ENCODE measurements at places on chromosomes 16 and 17.
A peak's percentile ranks its signal among the peaks of the same experiment; 100 is the strongest.

- no peak for DNase-seq
Measured at GRCh38 chr17:9900044-9900594, 5.0 kb downstream of the RCVRN start.

- DNase-seq = no peak
Measured at GRCh38 chr17:73644145-73645049, at the start of gene SDK2. TSS of gene SDK2 (minus strand) at chr17:73644445. CDS start at chr17:73644088, 357 bp downstream.

- no peak for DNase-seq
Measured at GRCh38 chr17:82031303-82031884, at the start of gene RAC3. TSS of gene RAC3 (plus strand) at chr17:82031678. CDS start at chr17:82031762, 84 bp downstream.

- DNase-seq = no peak
Measured at GRCh38 chr16:15617901-15618300, 25.1 kb downstream of the MARF1 start.

- DNase-seq = no peak
Measured at GRCh38 chr17:61399131-61400065, at the start of gene TBX2. TSS of gene TBX2 (plus strand) at chr17:61399843. CDS start at chr17:61400177, 334 bp downstream.

GRCh38 chr16:23006380-23006779 lies 142.9 kb downstream of the USP31 start:
- DNase-seq = no peak

GRCh38 chr16:18834864-18835263 lies 33.5 kb upstream of the ARL6IP1 start:
- no peak for DNase-seq

GRCh38 chr16:82432261-82432660 lies 194.5 kb upstream of the CDH13 start:
- no peak for DNase-seq

- no peak for DNase-seq
Measured at GRCh38 chr16:4426021-4426684, 485 bp downstream of the DNAJA3 start.

GRCh38 chr17:18916816-18917500 lies 35.0 kb upstream of the SLC5A10 start:
- DNase-seq = no peak

DNA sequence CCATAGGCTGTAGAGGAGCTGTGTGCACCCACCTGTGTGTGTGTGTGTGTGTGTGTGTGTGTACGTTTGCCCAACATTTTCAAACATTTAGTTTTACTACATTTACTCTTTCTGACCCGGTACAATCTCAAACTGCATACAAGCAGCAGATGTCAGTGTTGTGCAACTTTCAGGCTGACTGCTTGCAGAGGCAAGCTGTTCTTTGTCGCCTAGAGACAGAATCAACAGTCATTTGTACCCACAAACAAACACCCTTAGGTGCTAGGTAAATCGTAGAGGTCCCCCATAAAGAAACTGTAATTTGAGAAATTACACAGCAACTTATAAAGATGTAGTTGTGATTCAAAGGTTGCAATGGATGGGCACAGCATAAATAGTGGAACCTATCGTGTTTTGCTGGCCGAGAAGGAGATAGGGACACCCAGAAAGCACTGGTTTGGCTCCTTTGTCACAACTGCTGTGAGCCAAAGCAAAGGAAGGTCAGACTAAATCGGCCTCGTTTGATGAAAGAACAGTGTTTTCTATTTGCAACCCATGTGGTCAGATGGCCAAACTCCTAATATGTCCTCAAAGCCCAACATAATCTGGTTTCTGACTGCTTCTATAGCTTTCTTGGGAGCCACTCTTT lies 478.4 kb downstream of the TOX3 start:
- DNase-seq = no peak

GRCh38 chr17:55177855-55178217 lies 86.9 kb upstream of the HLF start:
- no peak for DNase-seq

GRCh38 chr16:4918781-4919251 lies 18.1 kb downstream of the PPL start:
- DNase-seq = no peak

GRCh38 chr17:37791447-37792399 lies 46.9 kb upstream of the HNF1B start:
- DNase-seq = no peak

DNA sequence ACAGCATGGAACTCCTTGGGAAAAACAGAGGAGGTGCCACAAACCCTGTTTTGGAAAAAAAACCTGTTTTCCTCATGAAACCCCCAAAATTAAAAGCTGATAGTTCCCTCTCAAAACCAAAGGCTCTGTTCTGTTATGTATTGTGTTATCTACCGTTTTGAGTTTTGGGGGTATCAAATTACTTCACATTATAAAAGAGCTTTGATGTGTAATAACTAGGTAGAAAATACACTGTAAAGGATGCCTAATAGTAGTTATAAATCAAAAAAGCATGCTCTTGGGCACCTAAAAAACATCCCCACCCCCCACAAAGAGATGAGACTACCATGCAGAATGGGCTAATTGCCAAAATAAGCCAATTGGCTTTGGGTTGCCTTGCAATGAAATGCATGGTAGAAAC lies 30.8 kb downstream of the C16orf54 start:
- DNase-seq = no peak

- DNase-seq = no peak
Measured at GRCh38 chr17:46011711-46012505, 12.9 kb downstream of the STH start.

DNA sequence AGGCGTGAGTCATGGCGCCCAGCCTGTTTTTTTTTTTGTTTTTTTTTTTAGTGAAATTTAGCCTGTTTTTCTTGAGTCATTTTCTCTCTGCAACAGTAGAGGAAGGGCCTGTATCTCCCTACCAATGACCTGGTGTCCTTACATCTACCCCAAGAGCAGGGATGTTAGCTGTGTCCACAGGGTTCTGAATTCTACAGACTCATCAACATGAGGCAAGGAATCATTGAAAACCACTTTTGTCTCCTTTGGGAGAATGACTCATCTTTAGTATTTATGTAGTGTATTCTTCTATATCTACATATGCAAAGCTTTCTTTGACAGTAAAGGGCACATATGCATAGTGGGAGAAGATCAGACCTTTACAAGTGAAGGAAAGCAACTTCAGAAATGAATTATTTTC lies 105.3 kb downstream of the SPECC1 start:
- no peak for DNase-seq

DNA sequence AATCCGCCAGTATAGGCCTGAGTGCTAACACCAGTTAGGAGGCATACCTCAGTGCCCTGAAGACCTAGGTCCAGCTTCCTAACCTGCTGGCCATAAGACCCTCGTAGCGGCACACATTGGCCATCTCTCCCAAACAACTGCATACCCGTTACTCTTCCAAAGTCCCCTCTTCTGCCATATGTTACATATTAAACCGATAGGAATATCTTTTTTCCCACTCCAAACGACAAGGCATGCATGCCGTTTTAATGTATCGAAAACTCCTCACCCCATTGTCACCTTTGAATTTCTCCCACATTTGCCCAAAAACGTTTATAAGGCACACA lies 721 bp upstream of the AXIN2 start:
- no peak for DNase-seq

- peak; percentile 93 for DNase-seq
Measured at GRCh38 chr17:39623356-39623950, 3.3 kb upstream of the PPP1R1B start.

DNA sequence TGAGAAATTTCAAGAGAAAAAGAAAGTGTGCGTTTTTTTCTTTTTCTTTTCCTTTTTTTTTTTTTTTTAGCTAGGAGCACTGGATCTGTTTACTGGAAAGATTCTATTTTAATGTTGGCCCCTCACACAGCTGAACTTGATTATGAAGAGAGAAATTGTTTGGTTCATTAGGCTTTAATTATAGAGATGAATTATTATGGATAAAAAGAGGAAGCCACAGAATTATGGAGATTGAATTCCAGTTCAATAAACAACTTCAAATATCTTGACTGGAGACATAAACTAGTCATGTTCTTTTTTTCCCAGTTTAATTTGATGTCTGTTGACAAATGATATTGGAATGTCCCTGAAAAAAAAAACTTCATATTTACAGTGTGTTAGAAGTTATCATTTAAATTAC lies 152.0 kb upstream of the HS3ST3A1 start:
- no peak for DNase-seq

DNA sequence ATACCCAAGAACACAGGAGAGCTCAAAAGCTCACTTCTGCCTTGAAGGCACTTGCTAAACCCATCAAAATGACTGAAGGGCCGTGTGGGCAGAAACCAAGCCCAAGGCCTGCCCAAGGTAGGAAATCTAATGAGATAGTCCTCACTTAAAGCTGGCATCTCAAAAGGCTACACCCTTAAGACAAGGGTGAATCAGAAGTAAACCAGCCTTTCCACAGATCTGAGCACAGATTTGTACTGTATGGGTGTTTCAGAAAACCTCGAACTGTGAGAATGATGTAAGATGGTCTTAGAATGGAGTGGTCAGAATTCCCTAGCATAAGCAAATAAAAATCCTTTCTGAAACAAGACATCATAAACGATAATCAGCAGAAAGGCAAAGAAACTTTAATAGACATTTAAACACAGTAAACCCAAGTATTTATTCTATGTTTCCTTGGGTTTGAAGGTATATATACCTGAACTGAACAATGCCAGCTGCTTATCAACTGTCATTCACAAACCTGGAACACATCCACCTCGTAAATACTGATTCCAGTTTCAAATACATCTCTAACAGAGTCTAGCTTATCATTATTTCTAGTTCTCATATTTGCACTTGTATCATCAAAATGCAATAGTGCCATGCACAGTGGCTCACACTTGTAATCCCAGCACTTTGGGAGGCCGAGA lies 37.8 kb downstream of the GLG1 start:
- DNase-seq = no peak

DNA sequence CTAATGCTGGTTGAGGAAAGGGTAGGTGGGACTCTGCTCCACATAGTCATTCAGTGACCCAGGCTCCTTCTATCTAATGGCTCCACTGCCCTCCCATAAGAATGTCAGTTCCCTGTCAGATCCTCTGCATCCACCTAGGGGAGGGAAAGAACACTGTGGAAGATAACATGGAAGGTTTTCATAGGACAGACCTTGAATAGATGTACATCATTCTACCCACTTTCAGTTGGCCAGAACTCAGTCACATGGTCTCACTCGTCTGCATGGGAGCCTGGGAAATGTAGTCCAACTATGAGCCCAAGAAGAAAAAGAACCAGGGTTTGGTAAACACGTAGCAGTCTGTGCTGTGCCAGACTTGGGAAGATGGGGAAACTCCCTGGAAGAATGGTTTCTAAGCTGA lies 27.1 kb upstream of the SCNN1B start:
- no peak for DNase-seq

DNA sequence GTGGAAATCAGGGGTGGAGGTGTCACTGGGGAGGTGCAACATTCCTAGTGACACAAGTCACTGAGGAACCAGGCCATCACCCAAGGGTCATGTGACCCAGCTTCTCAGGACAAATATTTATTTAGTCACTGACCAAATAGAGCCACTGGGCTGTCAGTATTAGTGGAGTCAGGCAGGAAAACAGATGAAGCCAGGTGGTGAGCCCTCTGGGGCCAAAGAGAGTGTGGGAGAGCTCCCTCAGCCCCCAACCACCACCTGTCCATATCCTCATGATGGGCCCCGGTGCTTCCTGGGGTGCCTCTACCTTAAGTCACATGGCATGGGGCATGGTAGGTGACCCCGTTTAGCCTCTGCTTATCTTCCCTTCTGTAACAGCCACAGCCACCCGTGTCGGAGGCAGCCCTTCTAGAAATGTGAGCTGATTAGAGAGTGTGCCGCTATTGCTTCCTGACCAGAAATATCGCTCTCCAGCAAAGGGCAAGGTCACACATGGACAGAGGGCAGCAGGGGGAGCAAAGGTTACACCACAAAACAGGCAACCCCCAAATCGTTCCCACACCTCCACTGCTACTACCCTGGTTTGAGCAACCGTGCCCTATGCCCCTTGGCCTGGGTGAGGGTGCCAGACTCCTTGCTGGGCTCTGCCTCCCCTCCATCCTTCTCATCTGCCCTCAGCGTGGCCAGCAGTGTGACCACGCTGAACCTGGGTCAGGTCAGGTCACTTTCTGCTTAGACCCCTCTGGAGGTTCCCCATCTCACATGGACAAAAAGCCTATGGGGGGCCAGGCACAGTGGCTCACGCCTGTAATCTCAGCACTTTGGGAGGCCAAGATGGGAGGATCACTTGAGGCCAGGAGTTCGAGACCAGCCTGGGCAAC lies 8.6 kb upstream of the AKTIP start:
- DNase-seq = no peak

GRCh38 chr16:22297871-22298733 lies 893 bp downstream of the POLR3E start:
- peak; percentile 67 for DNase-seq

DNA sequence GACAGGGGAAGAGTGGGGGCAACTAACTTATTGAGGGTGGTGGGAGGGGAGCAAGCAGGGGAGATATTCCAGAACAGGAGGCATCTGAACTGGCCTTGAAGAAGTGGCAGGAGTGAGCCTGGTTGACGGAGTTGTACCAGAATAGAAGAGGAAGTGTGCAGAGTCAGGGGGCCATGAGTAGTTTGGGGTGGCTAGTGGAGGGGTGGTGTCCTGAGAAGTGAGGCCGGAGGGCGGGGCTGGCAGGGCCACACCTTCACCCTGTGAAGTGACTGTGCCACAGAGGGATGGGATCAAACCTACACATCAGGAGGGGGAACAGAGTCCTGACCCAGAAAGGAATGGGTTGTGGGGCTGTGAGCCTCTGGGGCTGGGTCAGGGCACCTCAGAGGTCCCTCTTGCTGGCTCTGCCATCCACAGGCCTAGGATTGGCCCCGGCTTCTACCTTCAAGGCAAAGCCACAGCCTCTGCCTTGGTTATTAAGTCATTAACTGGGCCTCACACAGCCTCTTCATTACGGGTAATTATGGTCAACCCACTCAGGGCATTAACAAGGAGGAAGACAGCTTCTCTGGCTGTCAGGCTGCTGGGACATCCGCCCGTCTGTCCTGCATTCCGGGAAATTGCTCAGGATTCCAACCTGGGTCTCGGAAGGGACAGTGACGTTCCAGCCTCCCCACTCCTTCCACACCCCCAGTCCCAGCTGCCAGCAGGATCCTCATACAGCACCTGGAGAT lies 12.7 kb downstream of the SPNS2 start:
- no peak for DNase-seq

DNA sequence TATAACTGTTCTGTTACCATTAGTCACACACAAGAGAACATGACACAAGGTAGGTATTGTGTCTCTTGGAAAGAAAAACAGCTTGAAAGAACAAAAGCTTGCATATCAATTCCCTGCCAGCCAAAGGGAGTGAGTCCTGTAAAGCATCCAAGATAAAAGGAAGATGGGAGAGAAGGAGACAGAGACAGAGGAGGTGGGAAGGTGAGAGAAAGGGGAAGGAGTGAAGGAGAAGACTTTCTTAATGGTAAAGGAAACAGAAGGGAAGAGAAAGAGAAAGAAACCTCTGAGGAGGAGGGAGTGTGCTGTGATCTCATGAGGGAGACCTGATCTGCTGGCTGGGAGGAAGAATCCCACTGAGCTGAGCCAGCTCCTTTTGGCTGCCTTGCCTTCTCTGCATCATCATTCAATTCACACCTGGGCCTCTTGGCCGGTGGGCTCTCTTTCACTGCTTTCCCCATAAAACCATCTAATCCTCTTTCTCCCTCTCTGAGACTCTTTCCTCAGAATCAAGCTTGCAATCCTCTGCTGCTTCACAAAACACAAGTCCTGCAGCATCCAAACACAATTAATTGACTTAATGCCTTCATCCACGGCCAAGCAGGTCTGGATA lies 271.6 kb downstream of the ABCC12 start:
- no peak for DNase-seq

Measured in activated CD4-positive, CD25-positive, alpha-beta regulatory T cell treated with anti-CD3 and anti-CD28 coated beads, Interleukin-2, amount 50 U/mL, for 72 hours (primary cell).